Glutamatergic neuron (in vitro differentiated cells): ENCODE measurements at places on chromosomes 11 and 22. TPM values are rescaled to one million over a fixed set of nuclear protein-coding genes. Genes with fewer than 3 reads are reported as not detected.
A peak's percentile ranks its signal among the peaks of the same experiment; 100 is the strongest.

DNA sequence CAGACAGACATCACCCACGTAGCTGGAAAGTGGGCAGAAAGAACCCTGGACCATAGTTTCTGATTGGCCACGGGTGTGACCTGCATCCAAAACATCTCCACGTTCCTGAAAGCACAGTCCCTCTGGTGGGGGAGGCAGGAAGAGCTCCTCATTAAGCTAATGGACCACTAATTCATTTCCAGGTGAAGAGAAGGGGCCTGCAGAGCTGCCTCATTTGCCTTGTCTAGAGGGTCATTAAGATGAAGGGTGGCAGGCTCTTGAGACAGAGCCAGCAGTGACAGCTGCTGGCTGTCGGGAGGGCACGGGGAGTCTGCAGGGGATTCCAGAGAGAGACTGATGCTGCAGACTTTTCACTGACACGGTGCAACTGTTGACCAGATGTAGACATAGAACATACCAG is 149.6 kb upstream of the OPCML start:
- H3K36me3 ChIP-seq, result no peaks in the 10 kb centered on the region
- peaks cover 39% of the 10 kb centered on the region for H3K4me1 ChIP-seq
- peak; percentile 33 for DNase-seq
- H3K27ac ChIP-seq, result no peak overlapping the region

- DNase-seq, result no peak
- H3K27me3 ChIP-seq, result no peaks in the 10 kb centered on the region
- H3K4me3 ChIP-seq, result no peak overlapping the region
- H3K4me1 ChIP-seq, result peaks cover 3% of the 10 kb centered on the region
- H3K27ac ChIP-seq, result no peak overlapping the region
Observed at GRCh38 chr11:7691759-7692350, 14.4 kb downstream of the OVCH2 start.

GRCh38 chr11:71452199-71453036 is 585 bp upstream of the NADSYN1 start:
- H3K27me3 ChIP-seq, result peaks cover 12% of the 10 kb centered on the region
- H3K27ac ChIP-seq, result peak overlapping the region; percentile 98

- DNase-seq, result no peak
- H3K4me3 ChIP-seq, result no peak overlapping the region
- H3K27ac ChIP-seq, result no peak overlapping the region
Observed at GRCh38 chr11:60183591-60184205, 815 bp upstream of the MS4A6A start.

- no peaks in the 10 kb centered on the region for H3K4me1 ChIP-seq
- no peak for DNase-seq
- no peak overlapping the region for H3K27ac ChIP-seq
- H3K36me3 ChIP-seq, result no peaks in the 10 kb centered on the region
- no peaks in the 10 kb centered on the region for H3K27me3 ChIP-seq
Observed at GRCh38 chr11:90822996-90823395, 600.1 kb upstream of the CHORDC1 start.

DNA sequence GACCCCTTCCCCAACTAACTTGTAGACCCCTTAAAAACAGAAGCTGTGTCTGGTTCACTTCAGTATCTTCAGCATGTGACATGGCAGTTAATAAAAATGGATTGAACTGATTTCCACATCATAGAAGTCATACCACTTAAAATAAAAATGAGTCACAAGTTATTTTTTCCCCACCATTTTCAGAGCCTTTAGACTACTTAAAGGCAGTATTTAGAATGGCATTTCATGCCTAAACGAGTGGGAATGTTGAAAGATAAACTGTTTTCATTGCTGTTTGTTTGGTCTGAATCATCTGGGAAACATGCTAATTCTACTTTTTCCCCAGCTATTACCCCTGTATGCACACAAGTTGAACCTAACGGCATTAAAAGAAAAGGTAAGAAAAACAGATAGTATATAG is 324.0 kb downstream of the RAB38 start:
- no peak overlapping the region for H3K4me3 ChIP-seq
- no peak overlapping the region for H3K27ac ChIP-seq
- no peaks in the 10 kb centered on the region for H3K27me3 ChIP-seq
- H3K4me1 ChIP-seq, result no peaks in the 10 kb centered on the region

DNA sequence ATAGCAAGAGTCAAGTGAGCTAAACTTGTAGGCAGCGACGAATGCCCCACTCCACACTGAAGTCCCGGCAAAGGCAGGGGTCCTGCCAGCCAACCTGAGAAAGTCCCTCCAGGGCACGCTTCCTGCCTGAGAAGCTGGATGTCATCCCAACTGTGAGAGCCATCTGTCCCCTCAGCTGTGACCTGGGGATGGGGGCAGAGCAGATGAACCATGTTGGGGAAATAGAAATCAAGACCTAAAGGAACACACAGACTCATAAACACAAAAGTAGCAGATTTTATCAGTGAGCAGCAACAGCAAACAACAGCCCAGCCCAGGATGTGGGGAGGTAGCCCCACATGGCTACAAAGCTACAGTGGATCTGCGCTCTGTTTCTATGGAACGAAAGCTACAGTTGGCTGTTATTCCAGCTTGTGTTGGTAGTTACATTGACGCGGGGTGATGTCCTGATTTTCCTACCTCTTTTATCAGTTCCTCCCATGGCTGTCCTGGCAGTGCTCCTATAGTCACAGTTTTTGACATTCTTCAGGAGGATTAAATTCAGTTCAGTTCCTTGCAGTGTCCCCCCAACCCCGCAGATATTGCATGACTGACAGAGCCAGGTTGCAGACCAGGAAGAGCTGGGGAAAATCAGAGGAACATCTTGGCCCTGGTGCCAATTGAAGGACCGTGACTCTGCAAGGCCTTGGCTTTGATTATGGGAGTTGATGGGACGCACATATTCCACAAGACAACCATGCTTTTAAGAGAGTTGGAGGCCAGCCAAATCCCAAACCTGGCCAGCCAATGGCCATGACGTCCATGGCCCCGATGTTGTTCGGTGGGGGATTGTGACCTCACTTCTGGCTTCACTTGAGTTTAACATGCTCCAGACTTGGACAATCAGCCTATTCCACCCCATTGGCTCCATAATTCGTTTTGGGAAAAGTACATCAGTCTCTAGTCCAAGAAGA is 14.6 kb downstream of the MRGPRD start:
- DNase-seq, result peak; percentile 3
- H3K36me3 ChIP-seq, result peaks cover 12% of the 10 kb centered on the region
- no peak overlapping the region for H3K4me3 ChIP-seq

DNA sequence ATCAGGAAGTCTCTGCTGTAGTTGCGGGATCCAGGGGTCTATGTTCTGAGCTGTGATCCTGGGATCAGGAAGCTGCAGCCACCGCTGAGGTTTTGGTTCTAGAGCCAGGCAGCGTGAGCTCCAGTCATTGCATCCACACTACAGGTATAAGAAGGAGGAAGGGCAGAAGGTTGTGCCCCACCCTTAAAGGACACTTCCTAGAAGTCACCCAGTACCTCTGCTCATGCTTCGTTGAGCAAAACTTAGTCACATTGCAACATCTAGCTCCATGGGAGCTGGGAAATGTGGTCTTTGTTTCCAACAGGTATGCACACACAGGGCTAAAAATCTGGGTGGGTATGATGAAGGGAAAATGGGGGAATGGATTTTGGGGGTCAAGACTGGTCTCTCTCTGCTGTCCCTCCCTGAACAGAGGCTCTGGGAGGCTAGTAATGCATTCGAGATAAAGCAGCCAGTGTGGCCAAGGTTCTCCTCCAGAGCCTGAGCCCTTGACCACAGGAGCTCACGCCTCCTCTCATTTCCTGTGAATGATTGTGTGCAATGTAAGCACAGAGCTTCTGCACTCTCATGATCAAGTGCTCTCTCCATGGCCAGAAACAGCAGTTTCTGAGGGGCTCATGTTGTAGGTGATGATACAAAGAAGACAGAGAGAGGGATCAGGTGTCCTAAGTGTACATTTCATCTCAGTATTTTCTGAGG is 86.8 kb upstream of the OR4B1 start:
- DNase-seq, result no peak
- H3K27me3 ChIP-seq, result peaks cover 2% of the 10 kb centered on the region
- no peak overlapping the region for H3K27ac ChIP-seq
- H3K4me1 ChIP-seq, result no peaks in the 10 kb centered on the region
- no peaks in the 10 kb centered on the region for H3K36me3 ChIP-seq
- H3K4me3 ChIP-seq, result no peak overlapping the region

GRCh38 chr11:29336727-29337575 is 679.9 kb downstream of the KCNA4 start:
- no peak overlapping the region for H3K4me3 ChIP-seq
- H3K4me1 ChIP-seq, result no peaks in the 10 kb centered on the region
- no peaks in the 10 kb centered on the region for H3K27me3 ChIP-seq
- no peak for DNase-seq

GRCh38 chr11:91869686-91870085 is 354.9 kb upstream of the FAT3 start:
- no peak for DNase-seq
- H3K4me3 ChIP-seq, result no peak overlapping the region
- peaks cover 36% of the 10 kb centered on the region for H3K4me1 ChIP-seq
- no peaks in the 10 kb centered on the region for H3K27me3 ChIP-seq

DNA sequence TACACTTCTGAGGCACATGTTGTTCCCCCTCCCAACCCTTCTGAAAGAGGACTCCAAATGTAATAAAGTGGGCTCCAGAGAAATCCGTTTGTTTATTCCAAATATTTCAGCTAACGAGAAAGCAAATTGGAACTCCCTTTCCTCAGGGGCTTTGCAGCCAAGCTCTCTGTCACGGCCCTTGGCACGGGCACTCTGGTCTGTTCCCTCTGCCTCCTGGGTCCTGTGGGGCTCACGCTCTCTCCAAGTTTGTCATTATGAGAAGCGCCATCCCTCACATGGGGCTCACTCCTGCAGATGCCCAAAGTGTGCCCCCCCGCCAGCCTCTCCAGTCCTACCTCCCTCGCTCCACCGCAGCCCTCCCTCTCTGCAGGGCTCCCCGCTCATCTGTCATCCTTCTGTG is 125.4 kb upstream of the POU2AF2 start:
- H3K36me3 ChIP-seq, result no peaks in the 10 kb centered on the region
- peaks cover 14% of the 10 kb centered on the region for H3K4me1 ChIP-seq
- no peaks in the 10 kb centered on the region for H3K27me3 ChIP-seq

DNA sequence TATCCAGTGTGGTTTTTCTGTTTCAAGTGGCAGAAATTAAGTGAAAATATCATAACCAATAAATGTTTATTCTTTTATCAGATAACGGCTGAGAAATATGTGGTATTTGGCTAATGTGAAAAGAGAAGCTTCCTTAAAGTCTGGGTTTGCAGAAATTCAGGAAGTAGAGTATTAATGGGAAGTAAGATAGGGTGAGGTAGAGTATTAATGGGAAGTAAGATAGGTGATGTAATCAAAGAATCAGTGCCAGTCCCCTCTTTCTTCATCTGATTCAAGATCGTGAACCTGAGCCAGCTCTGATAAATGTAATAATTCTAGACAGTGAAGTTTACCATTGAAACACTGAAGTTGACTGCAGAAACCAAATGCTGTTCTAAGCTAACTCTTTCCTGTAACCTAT is 30.9 kb downstream of the TRPC6 start:
- H3K36me3 ChIP-seq, result no peaks in the 10 kb centered on the region
- no peak overlapping the region for H3K27ac ChIP-seq
- no peak for DNase-seq
- no peaks in the 10 kb centered on the region for H3K4me1 ChIP-seq
- no peak overlapping the region for H3K4me3 ChIP-seq
- H3K27me3 ChIP-seq, result no peaks in the 10 kb centered on the region

- H3K27ac ChIP-seq, result peak overlapping the region; percentile 44
- peaks cover 17% of the 10 kb centered on the region for H3K27me3 ChIP-seq
Observed at GRCh38 chr22:24413736-24414385, 13.5 kb upstream of the ADORA2A start.

DNA sequence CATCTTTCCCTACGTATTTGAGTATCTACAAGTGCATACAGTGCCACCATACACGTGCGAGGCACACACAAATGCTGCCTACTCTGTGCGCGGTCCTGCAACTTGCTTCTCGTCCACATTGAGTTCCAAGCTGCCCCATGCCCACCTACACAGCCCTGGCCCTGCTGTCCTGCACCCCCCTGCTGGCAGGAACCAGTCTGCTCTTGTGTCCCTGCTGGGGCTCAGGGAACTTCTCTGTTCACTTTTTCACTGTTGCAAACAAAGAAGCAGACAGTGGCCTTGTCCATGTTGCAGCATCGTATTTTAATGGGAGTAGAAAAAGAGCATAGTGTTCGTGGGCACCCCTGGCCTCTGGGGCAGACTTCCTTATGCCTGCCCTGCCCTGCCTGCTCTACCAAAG is 14.0 kb downstream of the CPT1A start:
- no peak for DNase-seq
- H3K36me3 ChIP-seq, result no peaks in the 10 kb centered on the region
- H3K27ac ChIP-seq, result no peak overlapping the region

GRCh38 chr11:111416231-111416960 is 37.3 kb upstream of the POU2AF1 start:
- H3K27ac ChIP-seq, result no peak overlapping the region
- DNase-seq, result no peak
- H3K27me3 ChIP-seq, result peaks cover 2% of the 10 kb centered on the region
- H3K36me3 ChIP-seq, result peaks cover 5% of the 10 kb centered on the region
- no peak overlapping the region for H3K4me3 ChIP-seq

- no peak for DNase-seq
- H3K27me3 ChIP-seq, result no peaks in the 10 kb centered on the region
- peaks cover 5% of the 10 kb centered on the region for H3K4me1 ChIP-seq
- H3K4me3 ChIP-seq, result no peak overlapping the region
Observed at GRCh38 chr11:106624377-106624776, 393.9 kb downstream of the GUCY1A2 start.

- peak; percentile 60 for DNase-seq
- H3K36me3 ChIP-seq, result no peaks in the 10 kb centered on the region
- H3K4me1 ChIP-seq, result peaks cover 13% of the 10 kb centered on the region
- peaks cover 13% of the 10 kb centered on the region for H3K27me3 ChIP-seq
- peak overlapping the region; percentile 87 for H3K4me3 ChIP-seq
Observed at GRCh38 chr11:46392421-46393230, 1.1 kb upstream of the CHRM4 start.

DNA sequence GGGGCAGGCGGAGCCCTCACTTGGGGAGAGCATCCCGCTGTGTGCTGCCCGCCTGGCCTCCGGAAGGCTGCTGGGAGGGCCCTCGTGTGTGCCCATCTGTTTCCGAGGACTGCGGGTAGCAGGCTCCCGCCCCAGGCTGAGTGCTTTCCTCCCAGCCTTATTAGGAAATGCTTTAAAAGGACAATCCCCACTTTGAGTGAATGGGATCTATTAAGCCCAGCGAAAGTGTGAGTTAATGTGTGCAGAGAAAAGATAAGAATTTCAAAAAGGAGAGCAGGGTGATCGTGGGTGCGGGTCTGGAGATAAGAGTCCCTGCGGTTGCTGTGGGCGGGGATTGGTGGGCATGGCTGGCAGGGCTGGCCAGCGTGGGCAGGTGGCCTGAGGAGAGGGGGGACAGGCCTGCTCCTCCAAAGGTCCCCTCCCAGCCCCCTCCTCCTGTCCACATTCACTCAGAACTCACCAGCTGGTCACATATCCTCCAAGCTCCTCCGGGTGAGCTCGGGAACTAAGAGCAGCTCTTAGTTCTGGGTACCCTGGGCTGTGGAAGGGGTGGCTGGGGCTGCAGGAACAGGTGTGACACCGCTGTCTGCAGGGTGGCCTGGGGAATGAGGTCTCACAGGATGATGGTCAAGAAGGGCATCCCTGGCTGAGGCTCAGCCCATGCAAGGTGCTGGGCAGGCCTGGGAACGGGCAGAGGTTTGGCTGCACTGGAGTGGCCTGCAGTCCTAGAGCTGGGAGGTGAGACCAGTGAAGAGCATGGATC is 1260.3 kb downstream of the BRD1 start:
- peaks cover 15% of the 10 kb centered on the region for H3K27me3 ChIP-seq
- peak overlapping the region; percentile 87 for H3K27ac ChIP-seq
- H3K4me3 ChIP-seq, result peak overlapping the region; percentile 60
- peaks cover 13% of the 10 kb centered on the region for H3K36me3 ChIP-seq

The FOLR3 gene
- total RNA-seq, result not detected

The LBHD1 gene
- 4.6 TPM for total RNA-seq

The GAS2 gene
- 11.7 TPM for total RNA-seq

The FOLR2 gene
- not detected for total RNA-seq

The P2RY2 gene
- 0.69 TPM for total RNA-seq

The RIMBP3B gene
- total RNA-seq, result 0.07 TPM

The TRIM48 gene
- not detected for total RNA-seq

The CYB5R2 gene
- 2.6 TPM for total RNA-seq
